ENCODE measurements at places on chromosomes 6 and 20.
A peak's percentile ranks its signal among the peaks of the same experiment; 100 is the strongest.

DNA sequence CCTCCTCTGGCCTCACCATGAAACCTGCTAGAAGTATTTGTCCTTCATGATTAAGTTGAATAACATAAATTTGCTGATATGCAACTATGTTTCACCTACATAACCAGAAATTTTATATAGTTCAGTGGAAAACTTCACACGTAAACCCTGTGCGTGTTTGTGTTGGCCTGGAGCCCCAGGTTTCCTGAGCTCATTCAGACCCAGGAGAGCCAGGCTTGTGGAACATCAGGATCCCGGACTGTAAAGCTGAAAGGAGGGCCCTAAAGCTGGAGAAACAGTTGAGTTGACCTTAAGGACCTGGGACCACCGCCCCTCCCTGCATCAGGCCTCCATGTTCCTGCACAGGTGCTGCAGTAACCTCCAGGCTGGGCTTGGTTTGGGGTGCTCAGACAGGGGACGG, 3.1 kb upstream of the SPATS1 start:
- DNase-seq, result no peak

DNA sequence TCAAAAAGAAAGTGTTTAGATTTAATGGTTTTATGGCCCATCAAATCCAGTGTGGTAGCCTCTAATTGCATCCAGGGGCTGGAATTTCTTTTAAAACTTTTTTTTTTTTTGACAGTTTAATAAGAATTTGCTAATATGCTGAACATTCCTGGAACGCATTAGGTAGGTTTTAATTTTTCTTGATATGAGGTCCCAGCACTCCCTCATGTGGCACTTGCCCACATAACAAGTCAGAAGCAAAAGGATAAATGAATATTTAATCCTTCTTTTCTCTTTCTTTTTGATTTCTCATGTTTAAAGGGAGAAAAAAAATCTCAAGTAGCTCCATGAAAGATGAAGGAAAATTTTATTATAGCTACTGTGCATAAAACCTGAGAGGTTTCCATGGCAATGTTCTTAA, 13.5 kb downstream of the HAO1 start:
- DNase-seq, result no peak

DNA sequence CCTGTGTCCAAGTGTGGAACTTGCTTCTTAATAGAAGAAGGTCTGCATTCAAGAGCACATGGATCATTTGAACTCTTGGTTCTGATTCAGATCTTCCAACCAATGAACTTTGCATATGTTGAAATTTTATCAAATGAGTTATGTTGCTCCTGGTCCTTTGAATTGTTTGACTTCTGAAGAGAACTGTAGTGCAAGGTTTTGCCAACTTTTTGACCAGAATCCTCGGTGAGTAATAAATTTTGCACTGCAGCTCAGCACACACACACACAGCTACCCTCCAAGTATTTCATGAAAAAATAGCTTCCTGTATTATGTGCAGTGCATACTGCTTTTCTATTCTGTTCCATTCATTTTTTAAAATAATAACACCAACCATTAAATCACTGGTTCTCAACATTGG, 67.5 kb downstream of the BFSP1 start:
- no peak for DNase-seq

GRCh38 chr6:121040831-121041230, 293.4 kb downstream of the TBC1D32 start:
- no peak for DNase-seq

DNA sequence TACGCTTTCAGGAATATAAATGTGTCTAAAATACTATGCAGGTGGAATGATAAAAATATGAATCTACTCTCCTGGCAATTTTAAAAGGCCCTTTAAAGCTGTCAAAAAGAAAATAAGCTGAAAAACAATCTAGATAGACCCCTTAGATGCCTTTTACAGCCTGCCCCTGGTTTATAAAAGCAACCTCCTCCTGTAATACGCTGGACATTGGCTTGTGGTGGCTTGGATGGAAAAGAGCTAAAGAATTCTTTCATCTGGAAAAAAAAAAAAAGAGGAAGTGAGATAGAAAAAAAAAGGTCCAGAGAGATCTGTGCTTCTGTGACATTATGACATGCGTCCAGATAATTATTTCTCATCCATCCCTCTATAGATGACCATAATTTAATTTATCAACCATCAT, 115.9 kb upstream of the NRSN1 start:
- no peak for DNase-seq

DNA sequence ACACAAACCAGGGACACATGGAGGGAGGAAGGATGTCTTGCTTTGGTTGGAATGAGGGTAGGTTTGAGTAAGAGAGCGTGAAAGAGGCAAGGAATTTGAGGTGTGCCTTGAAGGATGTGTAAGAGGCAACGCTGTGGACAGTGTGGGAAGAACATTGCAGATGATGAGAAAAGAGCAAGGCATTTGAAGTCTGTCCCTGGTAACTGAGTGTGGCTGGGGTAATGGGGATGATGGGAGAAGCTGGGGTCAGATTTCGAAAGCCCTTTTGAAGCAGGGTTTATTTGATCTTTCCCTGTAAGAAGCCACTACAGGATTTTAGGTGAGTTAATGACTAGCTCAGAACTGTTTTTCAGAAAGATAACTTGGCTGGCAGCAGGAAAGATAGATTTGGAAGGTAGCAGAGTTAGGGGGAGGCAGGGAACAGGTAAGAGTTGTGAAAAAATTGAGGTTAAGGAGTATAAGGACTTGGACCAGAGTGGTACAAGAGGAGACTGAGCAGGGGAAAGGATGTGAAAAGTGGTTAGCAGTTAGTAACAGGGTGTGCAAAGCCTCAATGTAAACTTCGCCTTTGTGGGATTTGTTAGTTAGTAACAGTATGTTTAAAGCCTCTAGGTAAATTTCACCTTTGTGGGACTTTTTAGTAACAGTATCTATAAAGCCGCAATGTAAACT, 17.7 kb downstream of the UTRN start:
- no peak for DNase-seq

GRCh38 chr20:52234302-52235045, 42.9 kb upstream of the ZFP64 start:
- DNase-seq, result no peak

GRCh38 chr20:17622851-17623508, 53.1 kb downstream of the DSTN start:
- no peak for DNase-seq

- DNase-seq, result no peak
Measured at GRCh38 chr6:142853244-142854180, 91.5 kb downstream of the HIVEP2 start.

- no peak for DNase-seq
Measured at GRCh38 chr20:6920991-6921613, 153.6 kb downstream of the BMP2 start.

GRCh38 chr6:3031857-3032640, 32.4 kb downstream of the NQO2 start:
- peak; percentile 36 for DNase-seq

DNA sequence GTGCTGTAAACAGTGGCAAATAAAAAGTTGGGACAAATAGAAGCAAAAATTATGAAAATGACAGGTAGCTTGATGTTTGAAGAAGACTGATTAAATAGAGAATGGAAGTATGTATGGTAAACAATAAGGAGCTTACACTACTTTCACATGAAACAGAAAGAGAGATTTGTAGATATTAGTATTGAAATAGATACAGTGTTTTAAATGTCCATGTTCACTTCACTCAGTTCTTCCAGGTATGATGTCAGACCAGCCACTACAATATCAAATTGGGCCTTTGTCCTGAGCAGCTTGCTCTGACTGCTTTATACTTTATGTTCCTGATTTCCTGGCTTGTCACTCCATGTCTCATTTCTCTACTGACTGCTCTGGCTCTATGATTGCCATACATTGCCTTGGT, 107.5 kb downstream of the CENPW start:
- DNase-seq, result no peak

DNA sequence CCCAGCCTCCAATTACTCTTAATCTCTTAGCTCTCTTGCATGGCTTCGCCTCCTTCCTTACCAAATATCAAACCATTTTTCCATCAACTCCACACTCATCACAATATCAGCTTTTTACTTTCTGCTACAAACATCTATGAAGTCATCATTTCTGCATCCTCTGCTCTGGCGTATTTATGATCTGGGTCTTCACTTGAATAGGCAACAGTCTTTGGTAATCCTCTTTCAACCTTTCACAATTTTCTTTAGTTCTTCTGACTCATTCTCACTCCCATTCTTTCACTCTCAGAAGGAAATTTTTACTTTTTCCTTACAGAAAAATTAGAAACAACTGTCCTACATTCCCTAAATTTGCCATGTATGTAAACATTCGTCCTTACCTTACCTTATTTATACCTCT, 522.4 kb downstream of the HDGFL1 start:
- no peak for DNase-seq

DNA sequence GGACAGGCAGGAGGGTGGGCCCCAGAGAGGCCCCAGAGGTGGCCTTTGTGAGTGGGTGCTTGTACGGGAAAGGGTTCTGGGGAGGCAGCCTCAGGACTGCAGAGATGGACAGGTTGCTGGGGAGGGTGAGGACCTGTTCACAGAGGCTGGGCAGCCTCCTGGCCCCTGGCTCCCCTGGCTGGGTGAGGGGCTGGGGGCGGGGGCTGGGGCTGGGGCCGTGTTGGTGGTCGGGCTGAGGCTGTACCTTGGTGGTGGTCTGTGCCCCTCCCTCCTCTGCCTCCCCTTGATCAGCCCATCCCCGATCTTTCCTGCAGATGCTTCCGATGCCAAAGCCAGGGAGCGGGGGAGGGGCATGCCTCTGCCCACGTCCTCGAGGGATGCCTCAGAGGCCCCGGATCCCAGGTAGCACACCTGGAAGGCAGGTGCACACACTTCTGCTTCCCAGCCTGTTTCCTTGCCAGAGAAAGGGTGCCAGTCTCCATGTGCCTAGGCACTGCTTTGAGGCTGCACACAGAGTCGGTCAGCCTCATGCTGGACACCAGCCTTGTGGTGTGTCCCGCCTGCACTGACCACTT, 4.8 kb downstream of the TCEA2 start:
- no peak for DNase-seq

GRCh38 chr6:56314683-56315523, 67.5 kb upstream of the COL21A1 start:
- DNase-seq, result peak; percentile 31

Measured in NCI-H2029 treated with DMSO at 0.1 percent for 48 hours (cell line).